Choroid plexus epithelial cell (primary cell): ENCODE measurements at places on chromosomes 5 and 9.

DNA sequence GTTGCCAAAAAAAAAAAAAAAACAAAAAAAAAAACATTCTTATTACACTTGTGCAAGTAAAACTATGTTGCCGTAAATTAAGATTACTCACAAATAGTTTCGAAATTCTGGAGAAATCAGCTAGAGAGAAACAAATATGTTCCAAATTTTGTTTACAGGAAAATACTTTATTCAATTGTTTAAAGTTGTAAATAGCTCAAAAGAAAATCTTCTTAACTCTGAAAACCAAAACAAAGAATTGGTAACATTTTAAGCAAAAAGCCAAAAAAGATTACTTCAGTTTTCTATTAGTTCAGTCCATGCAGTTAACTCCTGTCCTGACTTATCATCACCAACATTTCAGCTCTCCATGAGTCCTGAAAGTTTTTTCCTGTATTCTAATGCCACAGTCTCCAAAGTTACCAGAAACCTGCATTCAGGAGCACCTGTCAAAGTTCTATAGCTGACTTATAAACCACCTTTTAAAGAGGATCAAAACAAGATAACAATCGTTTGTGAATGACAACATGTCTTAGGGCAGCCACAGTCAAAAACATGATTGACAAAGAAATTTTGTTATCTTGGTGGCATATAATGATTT, 194.1 kb downstream of the RANBP17 start:
- DNase-seq, result no peak

- no peak for DNase-seq
Observed at GRCh38 chr9:113465599-113466140, 2.1 kb downstream of the RGS3 start.

DNA sequence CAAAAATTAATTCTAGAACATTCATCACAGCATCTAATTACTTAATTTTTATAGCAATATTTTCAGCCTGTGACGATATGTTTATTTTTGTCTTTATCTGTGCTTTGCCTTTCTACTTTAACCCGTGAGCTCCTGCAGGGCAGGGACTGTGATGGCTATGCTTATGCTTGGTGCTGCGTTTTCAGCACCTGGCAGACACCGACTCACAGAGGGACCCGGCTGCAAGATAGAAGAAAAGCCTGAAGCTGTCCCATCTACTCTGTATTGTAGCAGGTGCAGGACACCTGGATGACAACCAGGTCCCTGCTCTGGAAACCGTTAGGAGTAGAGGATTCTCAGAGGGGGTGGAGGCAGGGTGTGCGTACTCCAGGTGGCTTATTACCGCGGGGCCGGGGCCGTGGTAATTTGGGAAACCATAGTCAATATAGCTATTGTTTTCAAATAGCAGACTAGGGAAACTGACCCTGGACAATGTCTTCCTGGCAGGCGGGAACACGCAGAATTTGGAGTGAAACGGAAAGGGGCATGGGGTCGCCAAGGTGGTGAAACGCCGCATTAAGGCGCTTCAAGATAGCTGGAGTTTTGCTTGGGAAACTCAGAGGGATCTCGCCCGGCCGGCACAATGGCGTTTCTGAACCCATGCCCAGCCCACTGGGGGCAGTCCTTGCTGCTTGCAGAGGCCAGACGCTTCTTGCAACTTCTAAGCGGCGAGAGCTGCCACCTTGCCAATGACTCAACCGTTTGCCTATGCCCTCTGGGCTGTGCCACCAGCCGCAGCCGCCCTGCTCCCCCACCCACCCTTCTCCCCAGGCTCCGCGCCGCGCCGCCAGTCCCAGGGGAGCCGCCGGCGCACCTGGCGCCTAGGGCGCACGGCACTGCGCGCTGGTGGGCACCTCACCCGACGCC, 140.1 kb upstream of the PALM2AKAP2 start:
- DNase-seq, result no peak

DNA sequence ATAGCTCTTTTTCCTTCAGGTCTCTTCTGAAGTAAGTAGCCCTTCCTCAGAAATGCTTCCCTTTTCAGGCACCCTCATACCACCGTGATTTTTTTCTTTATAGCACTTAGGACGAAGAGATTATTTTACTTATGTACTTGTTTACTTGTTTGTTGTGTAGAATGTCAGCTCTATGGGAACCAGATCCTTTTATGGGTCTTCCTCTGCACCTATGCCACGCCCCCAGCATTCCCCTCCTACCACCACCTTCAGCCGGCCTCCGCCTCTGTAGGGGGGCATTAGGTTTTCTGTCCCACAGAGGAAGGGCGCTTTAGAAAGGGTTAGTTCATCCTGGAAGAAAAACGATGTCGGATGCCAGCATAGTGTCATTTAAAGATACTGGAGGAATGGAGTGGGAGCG, 1.8 kb downstream of the CDKN2B-AS1 start:
- peak; percentile 27 for DNase-seq

GRCh38 chr5:39721394-39721793, 296.6 kb upstream of the DAB2 start:
- DNase-seq, result no peak

GRCh38 chr5:106646106-106646505, 1024.6 kb downstream of the EFNA5 start:
- DNase-seq, result no peak
